ENCODE measurements at places on chromosomes 7 and 10.
A peak's percentile ranks its signal among the peaks of the same experiment; 100 is the strongest.

GRCh38 chr7:108204281-108204796 lies 74.2 kb upstream of the LAMB4 start:
- DNase-seq = no peak

GRCh38 chr7:138077809-138078208 lies 1.6 kb downstream of the AKR1D1 start:
- no peak for DNase-seq

DNA sequence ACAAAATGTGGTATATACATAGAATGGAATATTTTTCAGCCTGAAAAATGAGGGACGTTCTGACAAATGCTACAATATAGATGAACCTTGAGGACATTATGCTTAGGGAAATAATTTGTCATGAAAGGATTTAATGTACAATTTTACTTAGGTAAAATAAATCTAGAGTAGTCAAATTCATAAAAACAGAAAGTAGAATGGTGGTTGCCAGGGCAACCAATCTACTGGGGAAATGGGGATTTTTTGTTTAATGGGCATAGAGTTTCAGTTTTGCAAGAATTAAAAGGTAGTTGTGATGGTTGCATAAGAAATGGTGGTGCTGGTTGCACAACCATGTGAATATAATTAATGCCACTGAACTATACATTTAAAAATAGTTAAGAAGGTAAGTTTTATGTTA lies 296.0 kb upstream of the SP4 start:
- no peak for DNase-seq

DNA sequence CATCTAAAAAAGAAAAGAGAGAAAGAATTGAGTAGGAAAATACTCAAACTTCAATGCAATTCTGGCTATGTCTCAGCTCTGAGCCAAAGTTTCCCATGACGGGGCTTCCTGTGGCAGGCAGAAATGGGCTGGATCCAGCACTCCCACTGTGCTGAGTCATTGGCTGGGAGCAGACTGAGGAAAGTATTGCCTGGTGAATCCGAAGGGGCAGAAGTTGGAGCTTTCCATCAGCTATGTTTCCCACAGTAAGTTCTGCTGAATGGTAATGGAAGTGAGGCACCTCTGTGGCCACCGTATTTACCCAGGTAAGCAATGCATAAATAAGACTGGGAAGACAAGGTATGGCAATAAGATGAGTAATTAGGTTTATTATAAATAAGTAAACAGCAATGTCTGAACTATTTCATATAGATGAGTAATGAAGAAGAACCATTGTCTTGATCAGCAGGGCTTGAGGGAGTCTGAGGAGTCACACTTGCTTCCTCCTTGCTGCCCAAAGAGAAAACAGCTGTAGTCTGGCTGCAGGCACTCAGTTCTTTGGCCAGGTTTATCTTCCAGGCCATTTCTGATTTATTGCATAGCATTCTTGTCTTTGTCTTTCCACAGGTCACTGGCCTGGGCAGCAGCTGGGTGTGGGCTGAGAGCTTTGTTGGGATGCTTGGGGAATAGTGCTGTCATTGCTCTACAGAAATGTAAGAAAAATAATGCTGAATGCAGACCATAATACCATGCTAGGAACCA lies 255.3 kb downstream of the DNAJB9 start:
- DNase-seq = no peak

DNA sequence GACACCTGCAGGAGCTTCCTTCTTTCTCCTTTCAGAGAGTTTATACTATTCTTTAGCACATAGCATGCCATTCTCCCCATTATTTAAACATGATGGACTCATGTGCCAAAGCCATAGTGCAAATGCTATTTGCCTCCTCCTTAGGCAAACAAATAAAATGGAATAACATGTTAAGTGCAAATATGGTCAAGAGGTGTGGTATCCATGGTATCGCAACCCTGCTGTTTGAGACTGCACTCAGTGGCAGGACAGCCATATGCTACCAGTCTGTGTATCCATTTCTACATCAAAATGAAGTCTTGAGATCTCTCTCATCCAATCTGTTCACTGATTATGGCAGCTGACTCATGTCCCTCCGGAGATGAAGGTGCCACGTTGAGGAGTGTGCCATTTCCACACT lies 22.8 kb downstream of the HEPACAM2 start:
- DNase-seq = peak; percentile 34

DNA sequence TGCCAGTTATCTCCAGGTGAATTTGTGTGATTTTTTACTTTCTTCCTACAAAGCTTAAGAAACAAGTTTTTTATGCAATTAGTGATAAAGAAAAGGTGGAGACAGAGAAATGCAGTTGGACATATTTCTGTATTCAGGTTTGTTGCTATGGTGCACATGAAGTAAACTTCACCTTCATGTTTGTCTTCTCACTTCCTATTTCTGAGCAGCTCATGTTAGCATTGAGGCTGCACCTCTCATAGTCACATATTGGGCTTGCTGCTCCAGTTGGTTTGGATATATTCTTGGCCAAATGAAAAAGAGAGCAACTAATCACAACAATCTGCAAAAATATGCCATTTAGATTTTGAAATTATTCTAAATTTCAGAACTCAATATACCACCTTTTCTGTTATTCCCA lies 475.6 kb upstream of the ZWINT start:
- DNase-seq = no peak

GRCh38 chr7:12898004-12898403 lies 210.6 kb downstream of the ARL4A start:
- no peak for DNase-seq

- DNase-seq = peak; percentile 30
Measured at GRCh38 chr7:121032645-121033460, 44.3 kb downstream of the CPED1 start.

- no peak for DNase-seq
Measured at GRCh38 chr10:408236-408635, 273.0 kb downstream of the ZMYND11 start.

DNA sequence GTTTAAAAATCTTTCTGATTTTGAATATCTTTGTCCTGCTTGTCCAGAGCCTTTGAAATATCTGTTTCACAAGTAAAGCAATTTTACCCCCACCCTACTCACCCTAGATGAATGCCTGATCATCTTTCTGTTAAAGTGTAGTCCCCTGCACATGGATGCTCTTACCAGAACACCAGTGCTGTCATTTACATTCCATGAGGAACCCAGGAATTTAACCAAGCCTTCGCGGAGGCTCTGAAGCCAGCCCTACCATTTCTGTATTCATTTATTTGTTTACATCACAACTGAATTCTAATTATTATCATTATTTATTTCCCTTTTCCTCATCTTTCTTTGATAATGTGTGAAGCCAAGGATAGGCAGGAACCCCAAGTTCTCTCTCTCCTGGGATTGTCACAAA lies 167.8 kb upstream of the MYO3A start:
- DNase-seq = no peak

- DNase-seq = no peak
Measured at GRCh38 chr10:82674036-82674435, 799.0 kb downstream of the NRG3 start.

- DNase-seq = no peak
Measured at GRCh38 chr10:24992512-24993133, 23.3 kb downstream of the ENKUR start.

DNA sequence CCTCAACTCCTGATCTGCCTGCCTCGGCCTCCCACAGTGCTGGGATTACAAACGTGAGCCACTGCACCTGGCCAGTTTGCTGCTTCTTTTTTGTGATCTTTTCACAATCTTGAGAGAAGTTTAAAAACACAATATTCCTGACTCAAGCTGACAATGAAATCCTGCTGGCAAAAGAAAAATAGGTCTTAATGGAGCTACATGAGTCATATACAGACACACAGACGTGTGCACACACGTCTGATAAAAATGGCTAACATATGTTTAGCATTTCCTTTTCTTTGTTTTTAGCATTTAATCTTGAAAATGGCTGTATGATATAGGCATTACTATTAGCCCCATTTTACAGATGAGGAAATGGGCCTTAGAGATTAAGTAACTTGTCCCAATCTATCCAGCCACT lies 29.4 kb upstream of the RAB18 start:
- no peak for DNase-seq

DNA sequence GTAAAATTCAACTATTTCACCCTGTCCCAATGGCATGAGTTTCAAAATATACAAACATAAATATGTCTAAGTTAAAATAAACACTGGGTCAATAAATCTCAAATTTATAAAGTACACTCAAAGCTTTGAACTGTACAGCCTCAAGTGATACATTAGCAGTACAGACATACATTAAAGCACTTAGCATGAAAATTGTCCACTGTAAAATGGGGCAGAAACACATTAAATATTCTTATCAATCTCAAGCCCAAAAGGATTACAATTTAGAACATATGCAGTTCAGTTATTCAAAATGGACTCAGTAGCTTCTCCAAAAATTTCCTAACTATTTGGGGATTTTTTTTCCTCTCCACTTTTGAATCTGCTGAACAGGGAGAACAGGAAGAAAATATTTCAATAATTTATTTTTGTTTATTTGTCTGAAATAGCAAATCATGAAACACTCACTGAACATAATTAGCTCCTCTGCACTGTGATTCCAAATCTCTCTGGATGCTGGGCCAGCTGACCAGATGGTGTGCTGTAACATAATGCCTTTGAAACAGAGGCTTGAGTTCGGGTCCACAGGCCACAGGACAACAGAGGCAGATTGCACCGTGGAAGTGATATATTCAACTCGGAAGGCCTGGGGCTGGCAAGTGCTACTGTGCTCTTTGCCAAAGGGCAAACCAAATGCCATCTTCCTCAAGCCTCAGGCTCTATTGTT lies 248.9 kb upstream of the LRRN3 start:
- DNase-seq = peak; percentile 24

GRCh38 chr10:47351899-47352815 lies 4.0 kb downstream of the RBP3 start:
- no peak for DNase-seq

- no peak for DNase-seq
Measured at GRCh38 chr7:50450590-50451032, 461 bp upstream of the FIGNL1 start.

- DNase-seq = no peak
Measured at GRCh38 chr10:116990276-116990800, 14.6 kb downstream of the SHTN1 start.

- DNase-seq = no peak
Measured at GRCh38 chr10:126527645-126528314, 139.5 kb upstream of the ADAM12 start.

GRCh38 chr10:69464401-69464800 lies 13.1 kb downstream of the TSPAN15 start:
- DNase-seq = no peak

- no peak for DNase-seq
Measured at GRCh38 chr7:158850545-158851102, 5.7 kb upstream of the DYNC2I1 start.

DNA sequence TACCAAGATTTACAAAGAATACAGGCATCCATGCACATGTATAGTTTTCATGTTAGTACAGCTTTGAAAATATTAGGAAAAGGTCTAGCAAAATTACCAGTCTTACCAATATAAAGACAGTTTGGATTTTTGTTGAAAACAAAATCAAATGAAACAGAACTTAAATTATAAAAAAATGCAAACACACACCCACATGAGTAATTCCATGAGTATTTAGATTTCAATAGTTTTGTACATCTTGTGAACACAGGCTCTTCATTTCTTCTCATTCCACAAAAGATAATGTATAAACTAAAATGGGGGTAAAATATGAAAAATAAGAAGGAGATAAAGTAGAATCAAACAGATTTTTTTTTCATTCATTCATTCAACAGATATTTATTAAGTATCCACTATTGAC lies 682.2 kb upstream of the ANKRD30A start:
- DNase-seq = no peak

- DNase-seq = no peak
Measured at GRCh38 chr10:49150426-49150825, 16.6 kb upstream of the FAM170B start.

DNA sequence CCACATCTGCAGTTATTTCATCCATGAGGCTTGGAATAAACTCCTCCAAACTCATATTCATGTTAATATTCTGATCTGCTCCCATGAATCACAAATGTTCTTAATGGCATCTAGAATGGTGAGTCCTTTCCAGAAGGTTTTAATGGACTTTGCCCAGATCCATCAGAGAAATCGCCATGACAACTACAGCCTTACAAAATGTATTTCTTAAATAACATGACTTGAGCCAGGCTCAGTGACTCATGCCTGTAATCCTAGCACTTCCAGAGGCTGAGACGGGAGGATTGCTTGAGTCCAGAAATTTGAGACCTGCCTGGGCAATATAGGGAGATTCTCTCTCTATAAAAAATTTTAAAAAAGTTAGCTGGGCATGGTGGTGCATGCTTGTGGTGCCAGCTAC lies 102.1 kb upstream of the TMEM168 start:
- no peak for DNase-seq

DNA sequence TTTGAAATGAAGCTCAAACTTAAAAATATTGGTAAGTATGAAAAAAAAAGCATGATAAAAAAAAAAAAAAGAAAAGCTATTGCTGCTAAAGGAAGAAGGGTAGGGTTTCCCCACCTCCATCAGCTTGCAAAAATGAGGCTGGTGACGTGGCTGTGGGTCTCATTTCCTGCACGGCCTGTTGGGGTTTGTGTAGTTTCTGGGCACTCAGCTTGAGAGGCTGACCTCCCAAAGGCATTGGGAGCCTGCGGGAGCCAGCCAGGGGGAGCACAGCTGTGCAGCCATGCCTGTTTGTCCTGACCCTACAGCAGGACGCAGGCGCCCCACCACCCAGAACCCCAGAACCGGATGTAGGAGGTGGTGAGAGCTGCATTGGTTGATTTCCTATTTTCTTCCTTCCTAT lies 48.8 kb upstream of the CARD11 start:
- no peak for DNase-seq

DNA sequence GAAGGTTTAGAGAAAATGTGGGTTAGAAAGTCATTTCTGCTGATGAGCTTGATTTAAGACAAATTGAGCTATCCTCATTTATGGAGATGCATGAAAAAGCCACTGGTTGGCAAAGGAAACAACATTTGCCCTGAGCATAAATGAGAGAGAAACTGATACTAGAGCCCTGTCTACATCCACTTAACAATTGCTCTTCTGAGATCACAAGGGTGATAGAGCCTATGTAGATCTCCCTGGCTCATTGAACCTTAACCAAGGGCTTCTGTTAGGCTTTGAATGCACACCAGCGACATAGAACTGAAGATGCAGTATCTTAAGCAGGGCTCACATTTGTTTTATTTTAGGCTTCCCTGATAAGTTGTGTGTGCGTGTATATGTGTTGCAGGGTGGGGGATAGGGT lies 35.0 kb downstream of the GPR141 start:
- no peak for DNase-seq

- DNase-seq = no peak
Measured at GRCh38 chr10:69726850-69727249, 74.9 kb upstream of the COL13A1 start.

GRCh38 chr10:82942286-82943099 lies 1067.5 kb downstream of the NRG3 start:
- DNase-seq = no peak

Data from NCI-H1417 (cell line).